ENCODE measurements at places on chromosomes 1 and 21.

GRCh38 chr1:85629532-85629920 is 49.0 kb downstream of the CCN1 start:
- DNase-seq, result no peak

DNA sequence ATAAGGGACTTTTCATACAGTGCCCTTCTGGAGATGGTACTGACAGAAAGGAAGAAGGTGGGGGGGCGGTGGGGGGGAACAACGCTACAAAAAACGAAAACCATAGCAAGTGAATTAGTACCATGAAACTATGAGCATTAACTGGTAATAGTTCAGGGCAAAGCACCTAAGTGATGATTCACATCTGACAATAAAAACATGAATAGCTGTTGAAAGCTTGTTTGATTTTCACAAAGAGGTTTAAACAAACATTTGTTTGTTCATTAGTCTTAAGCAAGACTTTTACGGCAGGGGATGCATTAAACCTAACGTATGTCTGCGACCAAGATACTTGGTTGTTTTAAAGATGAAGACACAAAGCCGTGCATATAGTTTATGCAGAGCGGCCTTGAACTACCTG is 177.5 kb downstream of the LMO4 start:
- DNase-seq, result no peak

- no peak for DNase-seq
Observed at GRCh38 chr1:98482611-98483010, 178.9 kb upstream of the SNX7 start.

DNA sequence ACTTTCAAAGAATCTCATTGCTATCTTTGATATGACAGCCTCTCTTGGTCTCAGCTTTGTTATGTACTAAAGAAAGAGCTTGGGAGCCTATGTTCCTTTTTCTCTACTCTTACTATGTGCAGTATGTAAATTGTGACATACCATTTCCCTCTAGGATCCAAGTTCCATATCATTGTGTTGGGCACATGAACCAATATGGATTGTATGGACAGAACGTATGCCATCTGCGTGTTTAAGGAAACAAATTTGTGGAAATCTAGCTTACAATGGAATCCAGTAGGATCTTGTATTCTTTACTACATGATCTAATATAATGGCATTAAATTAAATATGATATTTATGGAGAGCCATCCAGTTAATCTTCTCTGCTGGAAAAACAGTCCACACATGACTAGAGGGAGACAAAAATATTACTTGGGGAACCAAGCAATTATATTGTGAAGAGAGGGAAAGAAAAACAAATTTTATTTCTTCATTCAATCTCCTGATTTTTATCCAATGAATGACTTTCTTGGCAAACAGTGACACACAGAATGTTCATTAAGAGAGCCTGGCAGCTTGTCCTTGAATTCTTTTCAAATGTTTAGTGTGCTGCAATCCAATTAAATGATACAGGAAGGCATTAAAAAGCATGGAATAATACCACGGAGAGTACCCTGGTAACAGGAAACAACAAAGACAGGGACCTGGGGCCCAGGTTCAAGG is 106.5 kb upstream of the DAB1 start:
- DNase-seq, result no peak

GRCh38 chr1:115647507-115647906 is 5.7 kb downstream of the VANGL1 start:
- no peak for DNase-seq

- DNase-seq, result no peak
Observed at GRCh38 chr1:38068980-38069340, 22.4 kb upstream of the POU3F1 start.

- no peak for DNase-seq
Observed at GRCh38 chr1:102085896-102086295, 89.2 kb upstream of the OLFM3 start.

DNA sequence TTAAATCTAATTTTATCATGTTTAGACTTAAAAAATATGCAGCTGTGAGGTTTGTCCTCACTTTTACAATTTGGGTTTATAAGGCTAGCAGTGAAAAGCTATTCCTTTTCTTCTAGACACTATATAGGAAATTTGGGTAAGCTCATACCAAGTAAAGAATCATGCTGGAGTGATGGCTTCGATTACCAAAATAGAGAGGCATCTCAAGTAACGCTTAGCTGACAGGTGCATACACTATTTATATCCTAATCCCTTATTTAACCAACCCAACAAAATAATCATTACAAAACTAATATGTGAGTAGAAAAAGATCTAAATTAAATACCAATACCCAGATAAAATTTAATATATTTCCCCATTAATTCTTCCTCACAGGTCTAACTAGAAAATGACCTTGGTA is 193.2 kb downstream of the LHX8 start:
- no peak for DNase-seq

DNA sequence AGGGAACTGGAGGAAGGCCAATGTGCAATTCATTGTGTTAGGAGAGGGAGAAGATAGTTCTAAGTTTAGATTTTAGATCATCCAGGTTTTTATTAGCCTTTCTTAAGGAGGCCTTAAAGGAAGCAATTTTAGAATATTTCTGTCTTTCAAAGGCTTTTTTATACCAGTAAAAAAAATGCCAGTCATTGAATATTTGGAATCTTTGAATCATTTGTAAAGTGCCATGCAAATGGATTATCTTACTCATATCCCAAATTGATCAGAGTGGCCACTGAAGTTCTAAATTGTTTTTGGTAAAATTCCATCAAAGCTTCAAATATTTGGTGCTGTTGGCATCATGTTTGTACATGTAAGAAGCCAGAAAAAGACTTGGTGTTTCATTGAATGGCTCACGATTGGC is 244.8 kb downstream of the RPS6KC1 start:
- no peak for DNase-seq

- DNase-seq, result no peak
Observed at GRCh38 chr1:154808261-154808908, 61.7 kb downstream of the KCNN3 start.

DNA sequence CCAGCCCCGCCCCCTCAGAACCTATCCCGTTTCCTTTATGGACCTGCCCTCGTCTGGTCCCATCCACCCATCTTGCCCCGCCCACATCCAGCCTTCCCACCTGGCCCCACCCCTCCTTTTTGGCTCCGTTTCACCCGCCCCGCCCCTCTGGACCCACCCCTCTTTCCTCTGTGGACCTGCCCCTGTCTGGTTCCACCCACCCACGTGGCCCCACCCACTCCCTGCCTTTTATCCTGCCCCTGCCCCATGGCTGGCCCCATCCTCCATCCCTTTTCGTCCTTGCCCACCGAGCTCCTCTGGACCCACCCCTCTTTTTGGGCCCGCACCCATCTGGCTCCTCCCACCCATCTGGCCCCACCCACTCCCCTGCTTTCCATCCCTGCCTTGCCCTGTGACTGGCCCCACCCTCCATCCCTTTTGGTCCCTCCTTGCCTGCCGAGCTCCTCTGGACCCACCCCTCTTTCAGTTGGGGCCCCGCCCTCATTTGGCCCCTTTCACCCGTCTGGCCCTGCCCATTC is 177.3 kb downstream of the CAMTA1 start:
- DNase-seq, result no peak

- no peak for DNase-seq
Observed at GRCh38 chr1:22228074-22228473, 85.2 kb upstream of the WNT4 start.

All from activated naive CD4-positive, alpha-beta T cell (primary cell).